ENCODE measurements at places on chromosomes 11 and 22. TPM values are rescaled to one million over a fixed set of nuclear protein-coding genes. Genes with fewer than 3 reads are reported as not detected.
A peak's percentile ranks its signal among the peaks of the same experiment; 100 is the strongest.

The C11orf52 gene
- total RNA-seq, result 1.4 TPM

- no peak for DNase-seq
Observed at GRCh38 chr22:31173386-31174145, 13.6 kb downstream of the RNF185 start.

DNA sequence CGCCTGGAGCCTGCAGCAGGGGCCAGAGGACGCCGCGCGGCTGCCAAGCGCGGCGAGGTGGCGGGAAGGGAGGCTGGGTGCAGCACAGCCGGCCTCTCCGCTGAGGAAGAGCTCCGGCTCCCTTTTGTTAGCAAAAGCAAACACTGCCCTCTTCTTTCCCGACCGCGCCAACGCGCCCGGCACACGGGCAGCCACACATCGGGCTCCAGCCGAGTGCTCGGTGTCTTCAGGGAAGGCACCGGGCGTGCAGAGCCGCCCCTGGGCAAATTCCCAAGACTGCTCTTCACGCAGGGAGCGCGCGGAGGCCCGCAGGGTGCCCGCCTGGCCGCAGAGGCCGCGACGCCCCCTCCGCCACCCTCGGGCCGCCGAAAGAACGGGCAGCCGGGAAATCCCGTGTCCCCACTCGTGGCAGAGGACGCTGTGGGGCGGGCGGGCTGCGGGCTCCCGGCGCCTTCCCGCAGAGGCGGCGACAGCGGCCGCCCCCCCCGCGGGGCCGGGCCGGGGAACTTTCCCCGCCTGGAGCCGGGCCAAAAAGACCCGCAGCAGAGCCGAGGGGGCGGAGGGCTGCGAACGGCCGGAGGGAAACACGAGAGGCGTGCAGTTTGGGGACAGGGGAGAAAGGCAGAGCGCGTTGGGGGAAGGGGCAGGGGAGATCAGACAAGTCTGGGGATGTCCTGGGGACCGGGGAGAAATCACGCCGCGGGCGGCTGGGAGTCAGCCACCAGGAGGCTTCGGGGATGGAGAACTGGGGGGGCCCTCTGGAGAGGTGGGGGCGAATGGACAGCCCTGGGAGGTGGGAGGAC is 931 bp downstream of the CADM1 start:
- peak; percentile 27 for DNase-seq

The BATF2 gene
- total RNA-seq, result 0.43 TPM

- no peak for DNase-seq
Observed at GRCh38 chr11:285894-286220, 3.1 kb upstream of the PGGHG start.

- DNase-seq, result no peak
Observed at GRCh38 chr22:48241658-48242057, 1479.2 kb downstream of the TBC1D22A start.

The DNAJB13 gene
- not detected for total RNA-seq

The INPP5J gene
- total RNA-seq, result 0.12 TPM

DNA sequence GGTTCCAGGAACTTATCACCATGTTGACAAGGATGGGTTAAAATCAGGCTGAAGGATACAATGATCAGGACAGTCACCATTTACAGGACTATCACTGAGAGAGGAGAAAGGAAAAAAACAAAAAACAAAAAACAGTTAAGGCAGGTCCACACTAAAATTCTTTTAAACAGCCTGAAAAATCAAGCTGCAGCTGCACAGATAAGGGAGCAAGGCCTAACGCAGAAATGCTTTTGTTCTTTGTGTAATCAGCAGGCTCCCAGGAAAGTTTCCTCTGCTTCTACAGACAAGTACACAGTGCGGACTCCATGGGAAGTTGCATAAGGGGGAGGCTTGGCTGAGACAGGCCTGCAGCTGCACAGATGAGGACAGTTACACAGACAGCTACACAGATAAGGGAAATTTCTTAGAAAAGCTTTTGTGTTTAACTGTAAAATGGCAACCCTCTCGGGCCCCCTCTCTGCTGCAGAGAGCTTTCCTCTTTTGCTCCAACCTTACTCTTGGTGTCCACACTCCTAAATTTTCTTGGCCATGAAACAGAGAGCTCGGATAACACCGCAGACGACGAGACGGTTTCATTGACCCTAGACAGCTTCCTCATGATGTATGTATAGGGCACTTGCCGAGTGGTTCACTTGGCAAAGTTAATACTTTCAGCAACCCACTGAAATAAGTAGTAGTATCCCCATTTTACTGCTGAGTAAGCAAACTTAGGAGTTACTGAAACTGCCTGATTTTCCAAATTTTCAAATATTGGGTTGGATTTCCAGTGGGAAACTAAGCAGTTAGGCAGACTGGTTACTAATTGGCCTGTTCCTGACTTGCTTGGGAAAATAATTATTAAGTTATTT is 45.5 kb downstream of the PIWIL3 start:
- DNase-seq, result peak; percentile 35

GRCh38 chr11:71355281-71355680 is 92.9 kb downstream of the DHCR7 start:
- no peak for DNase-seq

GRCh38 chr22:46148816-46149511 is 1.4 kb upstream of the PPARA start:
- DNase-seq, result no peak

The EIF3L gene
- total RNA-seq, result 707 TPM

DNA sequence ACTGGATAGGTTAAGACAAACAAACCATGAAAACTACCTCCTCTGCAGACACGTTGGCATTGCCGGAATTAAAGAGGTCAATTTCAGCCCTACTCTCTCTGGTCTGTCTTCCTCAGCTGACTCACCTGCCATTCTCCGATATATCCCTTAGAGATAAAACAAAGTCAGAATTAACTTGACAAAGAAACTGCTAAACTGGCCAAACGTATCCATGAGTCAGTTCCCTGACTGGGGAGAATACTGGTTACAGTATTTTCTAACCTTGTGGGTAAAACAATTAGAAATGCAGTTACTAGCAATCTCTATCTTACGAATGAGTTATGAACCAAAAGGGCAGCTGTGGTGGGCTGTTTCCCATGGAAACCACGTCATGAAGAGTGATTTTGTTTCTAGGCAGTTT is 96.2 kb downstream of the RDX start:
- no peak for DNase-seq

- no peak for DNase-seq
Observed at GRCh38 chr11:119793335-119793984, 64.5 kb upstream of the NECTIN1 start.

DNA sequence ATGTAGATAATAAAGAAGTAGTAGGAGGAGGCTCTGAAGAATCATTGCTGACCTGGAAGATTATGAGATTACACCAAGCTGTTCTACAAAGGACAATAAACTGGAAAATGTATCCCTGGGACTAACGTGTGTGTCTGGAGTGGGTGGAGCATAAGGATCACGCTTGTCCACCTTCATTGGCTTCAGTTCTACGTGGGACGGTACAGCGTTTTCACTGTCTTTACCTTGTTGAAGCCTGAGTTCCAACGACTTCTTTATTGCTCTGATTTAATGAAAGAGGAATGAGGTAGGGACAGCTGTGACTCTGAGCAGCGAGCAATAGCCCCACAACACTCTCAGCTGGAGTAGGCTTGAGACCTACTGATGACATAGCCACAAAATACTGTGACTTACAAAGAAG is 87.0 kb downstream of the ARHGAP42 start:
- DNase-seq, result no peak

The GRK3 gene
- 45.6 TPM for total RNA-seq

- peak; percentile 31 for DNase-seq
Observed at GRCh38 chr11:46489656-46490560, 98.3 kb upstream of the CHRM4 start.

DNA sequence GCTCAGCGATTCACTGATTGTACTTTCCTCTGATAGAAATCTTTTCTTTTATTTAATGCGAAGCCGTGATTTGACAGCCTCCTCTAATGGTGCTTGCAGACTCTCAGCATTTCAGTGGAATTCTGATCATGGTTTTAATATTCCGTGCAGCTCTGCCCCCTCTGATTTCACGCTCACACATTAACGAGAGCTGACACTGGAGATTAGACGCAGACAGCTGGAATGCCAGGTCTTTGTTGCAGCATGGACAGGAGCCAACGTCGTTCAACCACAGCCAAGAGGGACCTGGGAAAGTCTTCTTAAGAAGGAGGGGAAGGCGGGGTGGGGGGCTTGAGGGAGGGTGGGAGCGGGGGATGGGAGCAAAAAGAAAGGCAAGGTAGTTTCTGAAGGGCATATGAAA is 186.4 kb downstream of the BLID start:
- DNase-seq, result peak; percentile 97

The KCNC1 gene
- total RNA-seq, result 5.2 TPM

GRCh38 chr22:48887394-48888332 is 940.0 kb downstream of the BRD1 start:
- no peak for DNase-seq

GRCh38 chr11:10856689-10857458 is 979 bp downstream of the ZBED5 start:
- DNase-seq, result peak; percentile 68

DNA sequence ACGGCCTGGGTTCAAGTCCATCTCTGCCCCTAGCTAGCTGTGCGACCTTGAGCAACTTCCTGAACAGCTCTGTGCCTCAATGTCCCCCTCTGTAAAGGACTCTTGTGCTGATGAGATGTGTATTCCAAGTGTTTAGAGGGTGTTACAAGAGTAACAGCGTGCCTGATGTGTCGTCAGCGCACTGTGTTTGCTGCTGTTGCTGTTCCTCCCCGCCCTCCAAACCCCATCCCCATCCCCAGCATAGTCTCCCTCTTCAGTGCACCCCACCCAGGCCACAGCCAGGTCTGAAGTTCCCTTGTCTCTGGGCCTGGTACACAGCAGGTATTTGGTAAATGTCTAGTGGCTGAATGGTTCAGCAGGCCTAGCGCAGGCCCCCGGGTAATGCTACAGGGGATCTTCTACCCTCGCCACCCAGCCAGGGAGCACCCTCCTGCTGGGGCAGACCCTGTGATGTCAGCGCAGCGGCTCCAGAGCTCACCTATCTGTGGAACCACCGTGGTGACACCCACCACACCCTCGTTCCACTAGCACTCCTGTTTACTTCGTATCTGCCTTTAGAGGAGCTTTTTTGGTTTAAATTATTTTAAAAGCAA is 10.3 kb downstream of the CBX7 start:
- DNase-seq, result no peak

The FGF19 gene
- total RNA-seq, result not detected

GRCh38 chr22:31626427-31627150 is 35.4 kb downstream of the PISD start:
- no peak for DNase-seq

GRCh38 chr11:57649826-57650738 is at the start of gene YPEL4:
TSS of gene YPEL4 (minus strand) at chr11:57649912. CDS start at chr11:57647107, 2,805 bp downstream.
- DNase-seq, result peak; percentile 60

DNA sequence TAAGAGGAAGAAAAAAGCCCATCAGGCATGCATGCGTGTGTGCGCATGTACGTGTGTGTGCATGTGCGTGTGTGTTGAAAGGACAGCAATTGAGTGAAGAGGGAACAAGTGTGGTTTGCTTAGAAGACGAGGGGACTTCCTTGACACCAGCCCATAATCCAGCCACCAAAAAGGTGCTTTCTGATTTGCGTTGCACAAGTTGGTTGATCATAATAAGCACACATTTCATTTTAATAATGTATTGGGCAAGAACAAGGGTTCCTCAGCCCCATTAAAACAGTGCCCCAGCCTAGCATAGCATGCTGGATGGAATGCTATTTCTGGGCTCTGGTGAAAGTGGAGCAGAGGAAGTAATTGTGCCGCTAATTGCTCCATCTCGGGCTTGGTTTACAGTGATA is 493.2 kb downstream of the MIAT start:
- no peak for DNase-seq

- peak; percentile 94 for DNase-seq
Observed at GRCh38 chr22:27670701-27671412, 130.7 kb downstream of the MN1 start.

DNA sequence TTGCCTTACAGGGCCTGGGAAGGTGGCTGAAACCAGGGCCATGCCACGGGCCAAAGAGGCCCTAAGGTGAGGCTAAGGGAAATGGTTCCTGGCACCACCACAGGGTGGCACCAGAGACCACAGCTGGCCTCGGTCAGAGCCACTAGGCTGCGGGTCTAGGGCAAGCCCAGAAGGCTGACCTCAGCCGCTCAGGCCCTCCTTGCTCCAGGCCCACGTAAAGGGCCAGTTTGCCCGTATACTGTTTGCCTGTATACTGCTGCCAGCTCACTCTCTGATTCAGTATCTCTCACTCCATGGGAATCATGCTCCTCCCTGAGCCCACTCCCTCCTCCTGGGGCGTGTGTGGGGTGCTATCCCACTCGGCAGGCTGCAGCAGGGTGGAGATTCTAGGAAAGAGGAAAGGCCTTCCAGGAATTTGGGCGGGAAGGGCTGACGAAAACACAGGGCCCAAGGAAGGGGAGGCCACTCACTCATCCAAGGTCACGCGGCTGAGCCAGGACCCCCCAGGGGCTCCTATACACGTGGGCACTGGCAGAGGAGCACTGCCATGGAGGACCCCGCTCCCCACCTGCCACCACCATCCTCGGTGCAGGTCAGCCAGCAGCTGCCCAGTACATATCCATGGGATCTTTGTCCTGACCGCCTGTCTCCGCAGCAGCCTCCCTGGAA is 62.4 kb downstream of the NECTIN1 start:
- peak; percentile 56 for DNase-seq

GRCh38 chr11:88534185-88534584 is 196.6 kb upstream of the CTSC start:
- no peak for DNase-seq

The KLHDC7B gene
- 0.05 TPM for total RNA-seq

- no peak for DNase-seq
Observed at GRCh38 chr11:32069361-32070058, 21.4 kb upstream of the RCN1 start.

DNA sequence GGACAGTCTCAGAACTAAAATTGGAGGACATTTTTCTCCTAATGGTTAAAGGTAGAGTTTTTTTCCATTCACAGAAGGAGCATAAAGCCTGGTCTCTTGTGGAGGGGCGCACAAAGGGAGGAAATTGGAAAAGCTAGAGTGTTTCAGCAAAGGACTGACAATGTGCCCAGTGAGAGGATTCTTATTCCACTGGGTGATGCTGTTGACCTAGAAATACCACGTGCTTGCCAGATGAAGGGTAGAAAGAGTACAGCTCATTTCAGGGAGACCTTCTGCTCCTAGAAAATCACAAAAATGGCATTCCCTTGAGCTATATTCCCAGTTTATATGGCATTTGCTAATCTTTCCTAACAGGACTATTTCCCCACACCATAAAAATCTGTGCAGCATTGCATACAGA is 21.1 kb downstream of the MS4A6E start:
- peak; percentile 5 for DNase-seq

- DNase-seq, result no peak
Observed at GRCh38 chr11:132048040-132048439, 677.6 kb downstream of the NTM start.

The BANF1 gene
- 181 TPM for total RNA-seq

DNA sequence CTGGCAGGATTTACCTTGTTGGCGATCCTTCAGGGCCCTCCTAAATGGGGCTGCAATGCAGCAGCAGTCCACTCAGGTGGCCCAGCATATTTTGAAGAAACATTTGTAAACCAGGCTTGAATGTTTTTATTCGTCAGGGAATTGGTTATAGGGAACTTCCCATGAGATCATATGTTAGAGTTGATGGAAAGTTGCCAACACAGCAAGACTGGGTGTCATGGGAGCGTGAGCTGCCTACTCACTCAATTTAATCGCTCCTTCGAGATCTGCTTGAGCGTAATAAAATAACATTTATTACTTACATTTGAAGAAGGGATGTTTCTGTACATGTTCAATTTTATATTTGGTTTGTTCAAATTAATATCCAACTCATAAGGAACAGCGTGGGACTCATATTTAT is 19.4 kb downstream of the OR2AT4 start:
- no peak for DNase-seq
